ENCODE measurements at places on chromosomes 6 and 20. TPM values are rescaled to one million over a fixed set of nuclear protein-coding genes. Genes with fewer than 3 reads are reported as not detected.

Gene AIF1
- total RNA-seq = 34.1 TPM

GRCh38 chr6:168161371-168161750, 82.3 kb upstream of the FRMD1 start:
- H3K4me3 ChIP-seq = no peak overlapping the region
- no peaks in the 10 kb centered on the region for H3K27me3 ChIP-seq
- peaks cover 6% of the 10 kb centered on the region for H3K4me1 ChIP-seq
- no peak for DNase-seq

DNA sequence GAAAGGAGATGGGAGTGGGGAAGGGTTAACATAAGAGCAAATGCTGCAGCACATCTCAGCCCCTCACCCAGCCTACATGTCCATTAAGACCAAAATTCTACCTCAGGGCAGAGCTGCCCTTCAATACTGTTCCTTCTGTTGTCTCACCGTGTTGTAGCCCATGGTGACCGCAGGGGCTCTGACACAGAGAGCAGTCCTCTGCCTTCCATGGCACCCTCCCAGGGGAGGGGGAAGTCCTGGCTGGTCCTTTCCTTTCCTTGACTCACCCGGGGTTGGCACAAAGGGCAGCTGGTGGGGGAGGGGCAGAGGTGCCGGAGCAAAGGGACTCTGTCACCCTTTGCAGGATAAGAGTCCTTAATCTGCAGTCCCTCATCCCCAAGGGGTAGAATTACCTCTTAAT, 15.2 kb downstream of the NKX2-2 start:
- H3K27ac ChIP-seq = no peak overlapping the region
- H3K36me3 ChIP-seq = no peaks in the 10 kb centered on the region
- no peaks in the 10 kb centered on the region for H3K4me1 ChIP-seq
- peaks cover 16% of the 10 kb centered on the region for H3K27me3 ChIP-seq

GRCh38 chr6:121593011-121593641, 157.7 kb downstream of the GJA1 start:
- no peak overlapping the region for H3K27ac ChIP-seq
- no peak overlapping the region for H3K4me3 ChIP-seq
- DNase-seq = no peak
- no peaks in the 10 kb centered on the region for H3K4me1 ChIP-seq

- no peak overlapping the region for H3K27ac ChIP-seq
- no peaks in the 10 kb centered on the region for H3K4me1 ChIP-seq
- H3K36me3 ChIP-seq = no peaks in the 10 kb centered on the region
- H3K27me3 ChIP-seq = no peaks in the 10 kb centered on the region
Observed at GRCh38 chr6:117992856-117993255, 85.8 kb downstream of the SLC35F1 start.

All from adrenal gland (tissue), 19 donors.